ENCODE measurements at places on chromosomes 3 and 15.

- no peak for DNase-seq
Observed at GRCh38 chr3:29384640-29385039, 103.8 kb downstream of the RBMS3 start.

DNA sequence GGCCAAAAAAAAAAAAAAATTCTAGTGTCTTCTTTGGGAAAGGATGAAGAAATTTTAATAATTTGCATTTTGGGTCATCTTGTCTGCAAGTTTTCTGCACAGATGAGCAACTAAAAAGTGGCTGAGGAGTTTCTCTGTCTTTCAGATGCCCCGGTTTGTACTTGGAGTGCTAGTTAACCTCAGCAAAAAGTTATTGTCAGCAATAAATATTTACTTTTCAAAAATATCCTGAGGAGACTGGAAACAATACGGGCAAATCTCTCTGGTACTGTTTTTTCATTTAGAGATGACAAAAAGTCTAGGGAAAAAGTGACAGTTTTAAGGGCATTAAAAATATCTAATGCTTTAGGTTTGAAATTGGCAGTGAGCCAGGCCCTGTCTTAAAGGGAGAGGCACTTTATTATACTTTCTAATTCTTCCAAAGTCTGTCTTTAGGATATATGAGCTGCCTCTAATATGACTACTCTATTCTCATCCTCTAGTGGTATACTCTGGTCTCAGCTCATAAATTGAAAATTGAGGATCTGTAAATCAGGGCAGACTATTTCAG, 436.0 kb upstream of the NR2F2 start:
- DNase-seq: no peak

GRCh38 chr3:168248383-168249204, 152.9 kb upstream of the GOLIM4 start:
- DNase-seq: peak; percentile 5

DNA sequence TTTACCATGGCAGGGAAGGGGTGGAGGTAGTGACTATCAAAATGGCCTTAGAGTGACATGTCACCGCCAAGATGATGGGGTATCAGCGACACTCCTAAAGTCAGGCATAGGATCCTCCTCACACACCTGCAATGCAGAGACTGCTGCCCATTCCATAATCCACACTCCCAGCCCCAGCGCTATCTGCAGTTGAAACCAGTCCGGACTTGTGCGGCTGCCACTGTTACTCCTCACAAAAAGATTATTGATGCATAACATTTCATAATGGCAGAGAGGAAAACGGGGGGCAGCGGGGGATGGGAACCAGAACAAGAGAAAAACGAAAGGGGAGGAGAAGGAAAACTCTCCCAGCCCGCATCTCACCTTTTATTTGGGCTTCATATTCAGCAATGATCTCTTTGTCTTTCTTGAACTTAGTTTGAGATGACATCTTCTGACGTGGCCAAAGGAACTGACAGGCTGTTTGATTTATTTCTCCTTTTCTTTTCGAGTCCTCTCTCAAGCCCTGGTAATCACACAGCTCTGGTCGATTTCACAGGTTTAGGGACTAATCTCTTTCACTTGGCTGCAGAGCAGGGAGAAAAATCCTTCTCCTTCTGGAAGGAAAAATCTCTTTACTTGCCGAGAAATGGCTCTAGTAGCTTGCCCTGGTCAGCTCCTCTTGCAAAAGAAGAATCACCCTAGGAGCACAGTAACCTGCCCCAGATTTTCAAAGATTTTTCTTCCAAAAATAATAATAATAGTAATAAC, 749 bp downstream of the SRGAP3 start:
- peak; percentile 53 for DNase-seq

- no peak for DNase-seq
Observed at GRCh38 chr15:68045289-68046265, 8.5 kb upstream of the PIAS1 start.

GRCh38 chr3:102124282-102124681, 275.0 kb downstream of the NFKBIZ start:
- no peak for DNase-seq

Data from pons (tissue), 1 donor.